Mesothelial cell of epicardium (in vitro differentiated cells): ENCODE measurements at places on chromosomes 4 and X.
A peak's percentile ranks its signal among the peaks of the same experiment; 100 is the strongest.

GRCh38 chr4:164783976-164784375, 30.0 kb downstream of the SMIM31 start:
- peak overlapping the region; percentile 64 for H3K27ac ChIP-seq
- no peaks in the 10 kb centered on the region for H3K36me3 ChIP-seq
- peaks cover 9% of the 10 kb centered on the region for H3K4me1 ChIP-seq
- H3K4me3 ChIP-seq: no peak overlapping the region

DNA sequence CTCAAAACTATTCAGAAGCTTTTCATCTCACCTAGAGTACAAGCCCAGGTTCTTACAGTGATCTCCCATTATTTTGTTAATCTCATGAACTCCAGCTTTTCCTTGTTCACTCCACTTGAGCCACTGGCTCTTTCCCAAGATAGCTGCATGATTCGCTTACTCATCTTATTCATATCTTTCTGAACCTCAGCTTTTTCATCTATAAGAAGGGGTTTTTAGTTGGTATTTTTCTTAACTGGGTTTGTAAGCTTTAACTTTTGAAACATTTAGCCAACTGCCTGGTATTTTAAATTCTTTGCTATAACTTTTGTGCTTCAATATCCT, 24.0 kb downstream of the GIMD1 start:
- H3K36me3 ChIP-seq: peaks cover 40% of the 10 kb centered on the region
- peak overlapping the region; percentile 5 for H3K27ac ChIP-seq
- peaks cover 4% of the 10 kb centered on the region for H3K4me1 ChIP-seq
- H3K4me3 ChIP-seq: no peak overlapping the region

DNA sequence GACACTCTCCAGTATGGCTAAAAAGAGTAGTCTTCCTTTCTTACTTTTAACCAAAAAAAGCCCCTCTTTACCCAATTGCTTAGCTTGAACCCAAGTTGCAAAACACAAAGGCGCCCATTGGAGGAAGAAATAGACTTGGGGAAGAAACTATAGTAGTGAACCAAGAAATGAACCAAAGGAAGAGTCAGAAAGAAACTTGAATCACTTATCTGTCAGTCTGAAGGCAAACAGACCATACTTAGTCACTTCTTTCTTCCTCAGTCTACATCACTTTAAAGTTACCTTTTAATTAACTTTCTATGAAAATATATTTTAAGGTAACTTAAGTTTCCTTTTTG, 161.4 kb upstream of the GIMD1 start:
- H3K36me3 ChIP-seq: no peaks in the 10 kb centered on the region
- no peak for DNase-seq
- H3K27ac ChIP-seq: no peak overlapping the region

- DNase-seq: no peak
- no peaks in the 10 kb centered on the region for H3K27me3 ChIP-seq
- no peak overlapping the region for H3K4me3 ChIP-seq
- H3K27ac ChIP-seq: no peak overlapping the region
- H3K36me3 ChIP-seq: no peaks in the 10 kb centered on the region
- no peaks in the 10 kb centered on the region for H3K4me1 ChIP-seq
Observed at GRCh38 chr4:90163872-90164271, 36.7 kb downstream of the CCSER1 start.

GRCh38 chrX:31969714-31970113, 897.9 kb upstream of the FTHL17 start:
- no peak for DNase-seq
- H3K27ac ChIP-seq: no peak overlapping the region
- H3K4me3 ChIP-seq: no peak overlapping the region
- peaks cover 1% of the 10 kb centered on the region for H3K4me1 ChIP-seq

GRCh38 chrX:1502241-1502640, 34.7 kb downstream of the P2RY8 start:
- DNase-seq: no peak
- no peak overlapping the region for H3K4me3 ChIP-seq
- H3K4me1 ChIP-seq: no peaks in the 10 kb centered on the region
- H3K36me3 ChIP-seq: no peaks in the 10 kb centered on the region

DNA sequence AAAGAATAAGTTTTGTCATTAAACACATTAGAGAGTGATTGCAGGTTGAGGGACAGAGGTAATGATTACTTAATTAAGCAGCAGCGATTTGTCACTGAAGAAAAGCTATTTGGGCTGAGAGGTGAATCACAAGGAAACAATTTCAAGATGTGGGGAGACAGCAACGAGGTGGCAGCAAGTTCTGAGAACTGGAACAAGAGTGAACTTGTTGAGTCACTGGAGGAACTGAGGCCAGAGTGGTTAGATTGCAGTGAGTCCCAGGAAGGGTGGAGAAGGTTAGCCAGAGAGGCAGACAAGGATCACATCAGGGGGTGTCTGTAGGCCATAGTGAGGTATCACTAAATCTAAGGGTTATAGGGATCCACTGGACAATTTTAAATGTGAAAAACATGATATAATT, 57.9 kb upstream of the TMPRSS11A start:
- H3K36me3 ChIP-seq: no peaks in the 10 kb centered on the region
- DNase-seq: no peak
- H3K4me3 ChIP-seq: no peak overlapping the region
- H3K27ac ChIP-seq: no peak overlapping the region
- no peaks in the 10 kb centered on the region for H3K4me1 ChIP-seq

DNA sequence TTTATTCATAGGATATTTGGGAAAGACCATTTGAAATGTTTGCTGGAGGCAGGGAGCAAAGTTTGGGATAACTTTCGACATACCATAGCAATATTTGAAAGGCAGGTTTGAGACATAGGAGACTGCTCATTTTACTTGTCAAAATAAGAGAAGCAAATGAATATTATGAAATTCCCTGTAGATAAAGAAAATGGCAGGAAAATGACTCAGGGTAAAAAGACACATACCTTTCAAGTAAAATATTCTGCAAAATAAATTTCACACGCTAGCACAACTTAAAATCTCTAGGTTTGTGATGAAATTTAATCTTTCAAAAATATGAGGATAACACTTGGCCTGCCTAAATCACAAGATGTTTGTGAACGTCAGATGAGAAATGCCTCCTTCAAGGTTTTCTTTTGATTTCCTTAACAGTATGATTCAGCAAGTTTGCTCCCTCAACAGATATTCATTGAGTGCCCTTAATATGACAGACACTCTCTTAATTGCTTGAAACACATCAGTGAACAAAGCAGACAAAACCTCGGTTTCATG, 6.6 kb downstream of the TMEM156 start:
- no peak for DNase-seq
- no peak overlapping the region for H3K27ac ChIP-seq
- no peaks in the 10 kb centered on the region for H3K36me3 ChIP-seq
- no peak overlapping the region for H3K4me3 ChIP-seq
- no peaks in the 10 kb centered on the region for H3K27me3 ChIP-seq
- H3K4me1 ChIP-seq: no peaks in the 10 kb centered on the region

DNA sequence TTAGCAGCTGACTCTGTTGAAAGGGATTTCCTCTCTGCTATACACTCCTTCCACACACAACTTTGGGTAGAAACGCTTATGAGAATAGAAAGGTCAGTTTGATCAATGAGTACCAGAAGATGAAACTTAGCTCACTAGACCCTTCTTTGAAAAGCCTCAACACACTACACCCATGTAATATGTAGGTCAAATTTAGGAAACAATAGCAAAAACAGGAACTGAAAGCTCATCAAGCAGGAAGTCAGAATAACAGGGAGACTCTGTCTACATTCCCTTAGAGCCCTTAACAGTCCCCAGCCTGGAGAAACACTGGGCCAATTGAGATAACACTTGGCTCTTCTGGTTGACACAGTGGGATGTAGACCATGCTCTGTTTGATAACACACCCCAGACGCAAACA, 30.7 kb downstream of the SRPX2 start:
- DNase-seq: no peak
- H3K4me3 ChIP-seq: no peak overlapping the region
- no peak overlapping the region for H3K27ac ChIP-seq
- peaks cover 5% of the 10 kb centered on the region for H3K4me1 ChIP-seq
- H3K27me3 ChIP-seq: no peaks in the 10 kb centered on the region

DNA sequence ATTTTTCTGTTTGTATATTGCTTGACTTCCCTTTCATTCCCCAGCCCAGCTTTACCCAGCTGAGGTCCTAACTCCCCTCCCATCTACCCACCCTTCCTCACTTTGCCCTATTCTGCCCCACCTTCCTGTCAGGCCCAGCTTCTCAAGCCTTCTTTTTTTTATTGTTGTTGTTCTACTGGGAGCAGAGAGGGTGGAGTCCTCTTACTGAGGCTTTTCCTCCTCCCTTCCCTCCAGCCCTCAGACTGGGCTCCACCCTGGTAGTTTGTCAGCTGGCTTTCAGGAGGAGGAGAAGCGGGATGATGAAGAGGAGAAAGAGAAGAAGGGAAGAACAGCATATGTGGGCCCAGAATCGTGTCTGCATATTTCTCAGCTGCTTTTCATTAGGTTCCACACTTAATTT, 3.2 kb upstream of the KLF8 start:
- H3K27ac ChIP-seq: no peak overlapping the region
- H3K27me3 ChIP-seq: peaks cover 32% of the 10 kb centered on the region
- H3K36me3 ChIP-seq: no peaks in the 10 kb centered on the region
- peaks cover 22% of the 10 kb centered on the region for H3K4me1 ChIP-seq
- no peak for DNase-seq

DNA sequence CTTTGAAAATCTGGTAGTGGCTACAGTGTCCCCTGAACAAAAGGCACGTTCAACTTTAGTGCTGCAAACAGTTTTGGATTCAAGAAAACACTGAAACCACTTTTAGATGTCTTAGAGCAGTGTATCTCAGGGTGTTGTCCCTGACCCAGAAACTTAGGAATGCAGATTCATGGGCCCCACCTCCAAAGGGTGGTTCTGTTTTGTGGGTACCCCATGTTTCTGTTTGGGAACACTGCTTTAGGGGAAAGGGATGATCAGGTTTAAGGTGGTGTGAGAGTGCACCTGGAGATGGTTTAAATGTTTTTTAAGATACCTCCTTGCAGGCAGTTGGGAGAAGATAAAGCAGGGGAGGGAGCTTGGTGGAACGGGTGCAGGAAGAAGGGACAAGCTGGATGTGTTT, 55.6 kb downstream of the JADE1 start:
- H3K36me3 ChIP-seq: peaks cover 23% of the 10 kb centered on the region
- DNase-seq: no peak
- H3K27me3 ChIP-seq: no peaks in the 10 kb centered on the region
- H3K4me3 ChIP-seq: no peak overlapping the region
- peaks cover 4% of the 10 kb centered on the region for H3K4me1 ChIP-seq

- H3K36me3 ChIP-seq: no peaks in the 10 kb centered on the region
- no peak overlapping the region for H3K4me3 ChIP-seq
- H3K27ac ChIP-seq: no peak overlapping the region
- peaks cover 10% of the 10 kb centered on the region for H3K4me1 ChIP-seq
- H3K27me3 ChIP-seq: no peaks in the 10 kb centered on the region
Observed at GRCh38 chr4:108821351-108821930, 58.6 kb upstream of the ETNPPL start.

DNA sequence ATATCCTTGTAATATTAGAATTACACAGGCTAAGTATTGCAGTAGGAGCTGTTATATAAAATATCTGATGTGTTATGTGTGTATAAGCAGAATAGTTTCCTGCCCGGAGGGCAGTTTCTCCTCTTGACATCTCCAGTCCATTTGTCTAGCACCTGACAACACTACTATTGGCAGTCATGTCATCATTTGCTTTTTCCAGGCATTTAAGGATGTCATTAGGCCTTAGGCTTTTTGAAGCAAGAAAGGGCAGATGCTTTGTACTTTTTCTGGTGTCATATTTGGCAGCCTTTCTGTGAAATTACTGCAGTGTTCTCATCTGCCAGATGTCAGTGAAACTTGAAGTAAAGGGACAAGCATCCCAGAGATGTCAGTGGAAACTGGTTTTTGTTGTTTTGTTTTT, 2017.6 kb upstream of the IGFBP7 start:
- DNase-seq: no peak
- H3K4me1 ChIP-seq: peaks cover 14% of the 10 kb centered on the region
- H3K27me3 ChIP-seq: no peaks in the 10 kb centered on the region
- H3K4me3 ChIP-seq: no peak overlapping the region
- H3K27ac ChIP-seq: peak overlapping the region; percentile 56
- no peaks in the 10 kb centered on the region for H3K36me3 ChIP-seq

DNA sequence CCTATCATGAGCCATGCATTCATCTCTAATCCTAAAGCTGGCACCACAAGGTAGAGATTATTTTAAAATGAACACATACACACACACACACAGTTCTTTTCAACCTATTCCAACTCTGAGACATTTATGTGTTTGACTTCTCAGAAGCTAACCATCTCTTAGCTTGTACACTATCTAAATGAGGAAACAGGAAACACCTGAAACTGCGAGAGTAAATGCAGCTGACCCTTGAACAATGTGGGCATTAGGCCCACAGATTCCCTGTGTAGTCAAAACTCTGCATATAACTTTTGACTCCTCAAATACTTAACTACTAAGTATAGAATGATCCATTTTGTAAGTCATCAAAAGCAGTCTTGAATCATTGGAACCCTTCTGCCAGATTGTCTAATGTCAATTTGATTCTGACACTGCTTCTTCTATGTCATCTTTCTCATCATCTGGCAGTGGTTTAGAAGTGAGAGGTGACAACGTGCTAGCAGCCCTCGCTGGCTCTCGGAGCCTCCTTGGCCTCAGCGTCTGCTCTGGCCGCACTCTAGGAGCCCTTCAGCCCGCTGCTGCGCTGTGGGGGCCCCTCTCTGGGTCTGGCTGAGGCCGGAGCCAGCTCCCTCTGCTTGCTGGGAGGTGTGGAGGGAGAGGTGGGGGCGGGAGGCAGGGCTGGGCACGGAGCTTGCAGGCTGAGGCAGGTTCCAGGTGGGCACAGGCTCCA, 21.4 kb upstream of the IL15 start:
- H3K27me3 ChIP-seq: peaks cover 2% of the 10 kb centered on the region
- H3K36me3 ChIP-seq: peaks cover 3% of the 10 kb centered on the region
- DNase-seq: no peak
- peaks cover 2% of the 10 kb centered on the region for H3K4me1 ChIP-seq
- no peak overlapping the region for H3K4me3 ChIP-seq

- no peaks in the 10 kb centered on the region for H3K27me3 ChIP-seq
- H3K4me1 ChIP-seq: no peaks in the 10 kb centered on the region
- no peaks in the 10 kb centered on the region for H3K36me3 ChIP-seq
- H3K4me3 ChIP-seq: no peak overlapping the region
- DNase-seq: no peak
Observed at GRCh38 chr4:24937176-24937916, 24.5 kb upstream of the CCDC149 start.

DNA sequence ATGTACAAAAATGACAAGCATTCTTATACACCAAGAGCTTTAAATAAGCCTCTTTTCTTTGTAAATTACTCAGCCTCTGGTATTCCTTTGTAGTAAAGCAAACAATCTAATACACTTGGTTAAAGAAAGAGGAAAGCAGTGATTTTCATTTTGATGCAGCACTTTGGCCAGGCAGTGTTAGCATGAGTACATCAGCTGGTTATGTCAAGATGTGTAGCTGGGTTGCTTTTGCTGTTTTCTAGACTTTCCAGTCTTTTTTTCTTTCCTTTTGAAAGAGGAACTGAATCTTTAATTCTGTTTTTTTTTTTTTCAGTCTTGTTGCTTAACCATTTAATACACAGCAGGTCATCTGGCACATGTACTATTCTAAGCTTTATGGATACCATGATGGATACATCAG, 167.1 kb upstream of the AADAT start:
- H3K27ac ChIP-seq: no peak overlapping the region
- H3K4me3 ChIP-seq: no peak overlapping the region
- DNase-seq: no peak
- H3K36me3 ChIP-seq: no peaks in the 10 kb centered on the region
- H3K4me1 ChIP-seq: peaks cover 11% of the 10 kb centered on the region
